ENCODE measurements at places on chromosomes 4 and X.

DNA sequence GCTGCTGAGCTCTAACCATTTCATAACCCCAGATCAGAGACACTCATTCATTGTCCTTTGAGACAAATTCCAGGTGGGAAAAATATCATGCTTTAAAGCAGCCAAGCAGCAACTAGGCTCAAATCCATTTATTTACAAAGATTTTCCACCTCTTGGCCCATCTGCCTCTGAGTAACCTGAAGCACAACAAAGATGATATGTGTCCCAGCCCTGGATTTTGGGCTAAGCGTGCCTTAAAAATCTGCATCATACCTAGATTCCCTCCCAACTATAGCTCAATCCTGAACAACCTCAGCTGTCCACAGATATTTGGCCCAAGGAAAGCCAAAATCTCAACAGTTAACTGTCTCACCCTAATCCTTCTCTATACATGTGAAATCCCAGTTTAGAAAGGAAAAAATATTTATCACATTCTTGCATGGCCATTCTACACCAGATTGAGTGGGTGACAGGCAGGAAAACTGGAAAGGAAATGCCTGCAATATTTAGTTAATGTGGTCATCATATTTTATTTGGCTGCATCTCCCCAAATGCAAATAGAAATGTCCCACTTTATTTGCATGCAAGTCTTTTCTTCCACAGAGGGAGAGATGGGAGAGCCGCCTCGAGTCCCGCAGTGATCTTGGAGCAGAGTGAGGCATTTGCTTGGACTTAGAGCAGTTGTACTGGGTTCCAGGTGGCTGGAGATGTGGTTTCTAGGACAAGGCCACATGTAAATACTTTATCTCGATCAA lies 146.4 kb upstream of the EOLA2 start:
- DNase-seq, result no peak

GRCh38 chr4:162791226-162791625 lies 375.5 kb downstream of the NAF1 start:
- DNase-seq, result no peak

DNA sequence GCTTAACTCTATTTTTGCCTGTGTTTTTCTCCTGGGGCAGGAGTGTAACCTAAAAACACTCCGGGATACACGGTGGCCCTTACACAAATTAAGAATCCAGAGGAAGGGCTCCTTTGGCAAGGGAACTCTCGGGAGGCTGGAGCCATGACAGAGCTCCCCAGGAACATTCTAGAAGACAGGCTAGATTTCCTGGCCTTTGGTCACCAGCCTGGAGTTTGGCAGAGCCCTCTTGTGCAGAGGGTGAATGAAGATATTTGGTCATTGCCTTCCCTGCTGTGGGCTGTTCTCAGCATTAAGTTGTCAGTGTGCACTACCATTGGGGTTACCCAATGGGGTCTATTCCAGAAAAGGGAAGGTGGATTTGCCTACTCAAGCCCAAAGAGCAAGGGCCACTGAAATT lies 53.8 kb upstream of the LNX1 start:
- no peak for DNase-seq

GRCh38 chrX:151180400-151180799 lies 4.0 kb downstream of the GPR50 start:
- no peak for DNase-seq

DNA sequence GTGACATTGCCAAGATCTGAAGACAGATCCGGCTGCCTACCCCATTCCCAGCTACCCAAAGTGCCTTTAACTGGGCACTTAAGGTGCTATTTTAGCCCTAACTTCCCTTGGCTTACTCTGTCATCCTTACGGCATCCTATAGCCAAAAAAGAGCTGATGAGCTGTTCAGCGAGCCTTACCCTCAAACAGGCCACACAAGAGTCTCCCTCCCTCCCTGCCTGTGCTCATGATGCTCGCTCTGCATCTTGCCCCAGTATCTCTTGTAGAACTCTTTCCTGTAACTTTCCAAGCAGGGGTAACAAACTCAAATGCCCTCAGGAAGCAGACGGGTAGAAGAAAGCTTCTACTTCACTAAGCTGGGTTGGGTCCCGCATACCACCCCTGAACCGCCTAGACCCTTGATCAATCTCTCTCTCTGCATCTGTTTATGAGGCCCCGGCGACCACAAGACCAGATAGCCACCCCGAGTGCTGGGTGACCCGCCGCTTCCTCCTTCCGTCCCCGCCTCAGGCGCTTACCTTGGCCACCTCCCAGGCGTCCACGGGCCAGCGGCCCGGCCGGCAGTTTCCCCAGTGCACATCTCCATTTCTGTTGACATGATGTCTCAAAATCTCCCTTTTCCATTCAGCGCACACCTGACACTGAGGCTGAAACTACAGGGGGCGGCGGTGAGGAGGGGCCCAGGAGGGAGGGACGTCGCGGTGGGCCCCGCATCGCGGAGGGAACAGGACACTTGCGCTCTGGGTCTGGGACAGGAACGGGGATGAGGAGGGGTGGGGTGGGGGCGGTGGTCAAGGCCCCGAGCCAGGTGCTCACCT lies 663 bp downstream of the CXorf38 start:
- DNase-seq, result no peak

GRCh38 chrX:77389891-77390290 lies 57.3 kb upstream of the FGF16 start:
- no peak for DNase-seq

- no peak for DNase-seq
Observed at GRCh38 chr4:179195887-179196286, 1753.7 kb upstream of the AGA start.

DNA sequence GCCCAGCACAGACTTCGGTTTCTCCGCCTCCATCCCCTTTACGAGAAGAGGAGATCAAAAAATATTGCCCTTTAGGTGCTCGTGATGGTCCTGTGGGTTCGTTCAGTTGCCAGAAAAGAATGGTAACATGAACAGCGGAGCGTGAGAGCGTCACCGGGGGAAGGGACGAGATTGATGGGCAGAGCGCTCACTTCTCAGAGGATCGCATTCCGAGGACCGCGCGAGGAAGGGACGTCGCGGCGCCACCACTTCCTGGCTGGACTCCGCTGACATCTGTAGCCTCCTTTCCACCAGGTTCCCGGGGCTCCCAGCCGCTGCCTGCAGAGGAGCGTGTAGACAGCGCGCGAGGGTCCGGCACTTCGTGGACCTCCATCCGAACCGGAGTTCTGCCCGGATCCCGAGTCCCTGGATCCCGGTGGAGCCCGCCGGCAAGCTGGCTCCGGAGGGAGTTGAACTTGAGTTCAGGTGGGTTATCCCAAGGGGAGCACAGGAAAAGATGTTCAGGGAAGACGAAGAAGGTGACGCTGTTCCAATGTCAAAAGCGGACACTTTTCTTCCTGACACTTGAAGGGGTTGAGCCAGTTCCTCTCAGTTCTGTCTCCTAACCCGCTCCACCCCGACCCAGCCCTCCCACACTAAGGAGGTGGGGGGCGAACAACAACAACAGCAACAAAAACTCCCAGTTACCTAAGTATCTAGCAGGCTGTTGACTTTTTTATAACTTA lies 484 bp downstream of the GALNTL6 start:
- peak; percentile 1 for DNase-seq

DNA sequence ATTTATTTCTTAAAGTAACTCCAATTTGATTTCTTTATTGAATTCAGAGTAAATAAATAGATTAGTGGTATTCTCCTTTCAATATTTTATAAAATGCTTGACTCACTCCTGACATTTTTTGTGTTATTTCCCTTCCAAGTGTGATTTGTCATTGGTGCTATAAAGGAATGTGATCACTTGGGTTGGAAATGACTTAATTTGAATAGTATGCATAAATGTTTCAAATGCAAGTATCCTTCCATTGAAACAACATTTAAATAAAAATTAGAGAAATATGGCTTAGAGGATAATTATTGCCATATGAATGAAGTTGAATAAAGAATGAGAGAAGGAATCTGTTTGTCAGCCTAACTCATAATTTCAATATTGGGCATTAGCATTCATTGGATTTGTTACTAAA lies 182.7 kb downstream of the PABPC4L start:
- DNase-seq, result no peak

- no peak for DNase-seq
Observed at GRCh38 chrX:112757946-112758345, 78.2 kb upstream of the LHFPL1 start.

- no peak for DNase-seq
Observed at GRCh38 chr4:127936974-127937373, 28.0 kb downstream of the MFSD8 start.

DNA sequence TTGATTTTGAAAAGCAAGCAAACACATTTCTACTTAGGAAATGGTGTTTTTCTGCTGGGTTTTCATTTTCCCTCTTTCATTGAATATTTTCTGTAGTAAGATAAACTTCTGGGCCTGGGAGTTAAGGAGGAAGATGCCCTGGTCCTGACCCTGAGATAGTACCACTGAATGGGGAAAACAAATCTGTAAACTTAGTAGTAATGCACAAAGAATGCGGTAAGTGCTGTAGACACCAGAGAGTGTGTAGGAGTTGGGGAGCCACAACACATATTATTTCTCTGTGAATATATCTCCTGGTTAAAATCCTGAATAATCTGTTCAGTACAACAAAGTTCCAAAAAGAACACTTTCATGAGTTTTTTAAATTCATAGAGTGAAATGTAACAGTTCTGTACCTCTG lies 178.3 kb downstream of the MAPK10 start:
- no peak for DNase-seq

- DNase-seq, result no peak
Observed at GRCh38 chr4:102832667-102833066, 5.3 kb upstream of the UBE2D3 start.

DNA sequence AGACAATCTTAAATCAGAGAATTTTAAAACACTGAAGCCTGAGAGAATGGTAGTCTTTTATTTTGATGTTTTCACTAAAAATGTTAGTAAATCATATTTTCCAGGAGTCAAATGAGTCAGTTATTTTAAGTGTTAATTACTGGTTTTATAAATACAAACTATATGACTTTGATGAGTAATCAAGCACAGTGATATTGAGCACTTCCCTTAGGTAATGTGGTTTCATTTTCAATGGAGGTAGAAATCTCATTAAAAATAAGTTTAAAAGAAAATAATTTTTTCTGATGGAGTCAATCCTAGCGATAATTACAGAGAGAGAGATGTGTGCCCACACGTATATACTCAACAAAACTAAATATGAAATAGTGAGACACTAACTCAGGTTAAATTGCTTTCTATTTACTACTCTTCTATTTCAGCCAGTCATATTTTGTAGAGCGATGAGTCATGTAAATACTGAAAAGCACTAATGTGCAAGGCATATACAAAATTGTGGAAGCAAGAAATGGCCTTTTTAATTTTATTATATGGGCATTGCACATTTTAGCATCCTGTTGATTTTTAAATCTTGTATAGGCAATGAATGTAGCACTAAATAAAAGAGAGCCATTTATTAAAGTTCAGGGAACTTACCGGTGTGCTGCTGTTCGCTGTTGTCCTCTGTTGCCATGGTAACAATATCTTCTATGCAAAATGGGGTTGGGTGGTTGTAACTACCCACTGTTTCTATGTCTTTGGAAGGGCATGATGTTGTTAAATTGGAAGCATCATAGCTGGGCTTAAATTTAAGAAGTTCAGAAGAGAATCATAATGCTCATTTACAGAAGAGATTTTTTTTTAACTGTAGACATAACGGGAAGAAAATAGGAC lies 513.7 kb downstream of the TLL1 start:
- DNase-seq, result no peak

- DNase-seq, result no peak
Observed at GRCh38 chr4:153906231-153906630, 117.3 kb upstream of the SFRP2 start.

DNA sequence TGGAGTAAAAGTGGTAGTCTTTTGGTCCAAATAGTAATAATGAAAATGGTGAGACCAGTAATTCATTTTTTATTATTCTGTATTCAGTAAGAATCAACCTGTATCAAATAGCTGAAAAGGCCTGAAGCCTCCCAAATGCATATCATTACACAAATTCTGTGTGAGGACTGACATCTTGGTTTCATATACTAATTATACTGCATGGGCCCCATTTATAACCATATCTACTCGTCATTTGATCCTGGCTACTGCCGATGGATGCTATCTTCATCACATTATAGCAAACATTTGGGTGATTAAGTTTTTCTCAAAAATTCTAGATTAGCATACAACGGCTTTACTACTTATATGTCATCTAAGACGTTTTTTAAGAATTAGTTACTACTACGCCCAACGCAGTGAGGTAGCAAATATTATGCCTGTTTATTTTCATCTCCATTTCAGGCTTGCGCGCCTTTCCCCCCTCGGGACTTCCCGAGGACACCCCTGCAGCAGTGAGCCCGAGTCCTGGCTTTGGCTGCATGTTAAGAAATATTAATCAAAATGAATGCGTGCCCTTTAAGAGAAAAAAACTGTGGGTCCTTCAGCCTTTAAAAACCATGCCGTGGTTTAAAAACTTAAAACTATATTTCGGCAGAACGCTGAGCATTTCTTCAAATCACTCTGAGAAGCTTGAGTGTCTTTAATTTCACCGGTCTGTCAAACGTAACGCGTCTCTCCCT lies 814 bp upstream of the MMAA start:
- no peak for DNase-seq

GRCh38 chr4:89800527-89801103 lies 36.3 kb downstream of the SNCA start:
- DNase-seq, result no peak

- DNase-seq, result no peak
Observed at GRCh38 chr4:182575225-182575624, 332.0 kb downstream of the TENM3 start.

- DNase-seq, result no peak
Observed at GRCh38 chr4:48196758-48197504, 62.9 kb upstream of the TXK start.

DNA sequence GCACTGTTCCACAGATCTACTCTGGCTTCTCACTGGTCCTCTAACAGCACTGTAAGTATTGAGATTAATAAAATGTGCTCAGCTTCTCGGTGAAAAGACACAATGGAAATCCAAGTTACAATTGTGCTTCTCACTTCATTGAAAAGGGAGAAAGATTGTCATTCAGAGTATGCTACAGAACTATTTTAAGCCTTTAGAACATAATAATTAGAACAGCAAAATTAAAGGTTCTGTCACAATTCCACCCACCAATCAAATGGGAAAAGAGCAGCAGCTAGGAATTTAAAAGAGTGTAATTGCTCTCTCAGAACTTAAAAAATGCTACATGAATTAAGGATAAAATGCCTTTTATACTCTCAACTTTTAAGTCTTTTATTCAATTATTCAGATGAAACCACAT lies 329.4 kb downstream of the ANK2 start:
- DNase-seq, result no peak

GRCh38 chrX:153686711-153687110 lies 1.0 kb upstream of the SLC6A8 start:
- no peak for DNase-seq

- no peak for DNase-seq
Observed at GRCh38 chr4:138259824-138260223, 17.7 kb upstream of the SLC7A11 start.

GRCh38 chr4:86972997-86973396 lies 38.2 kb downstream of the AFF1 start:
- DNase-seq, result no peak

GRCh38 chrX:30751497-30751896 lies 98.3 kb downstream of the GK start:
- no peak for DNase-seq

DNA sequence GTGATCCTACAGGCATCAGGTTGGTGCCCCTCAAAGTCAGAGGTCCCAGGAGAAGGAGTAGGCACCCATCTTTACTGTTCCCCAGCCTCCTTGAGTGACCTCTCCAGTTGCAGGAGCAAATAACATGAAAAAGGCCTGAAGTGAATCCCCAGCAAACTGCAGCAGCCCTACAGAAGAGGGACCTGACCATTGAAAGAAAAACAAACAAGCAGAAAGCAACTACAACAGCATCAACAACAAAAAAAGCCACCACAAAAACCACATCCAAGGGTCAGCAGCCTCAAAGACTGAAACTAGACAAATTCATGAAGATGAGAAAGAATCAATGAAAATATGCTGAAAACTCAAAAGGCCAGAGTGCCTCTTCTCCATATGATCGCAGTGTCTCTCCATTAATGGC lies 128.7 kb downstream of the ANKRD50 start:
- DNase-seq, result no peak

All from GM12891 (cell line).